ENCODE measurements at places on chromosomes 11 and 22.

- no peak for DNase-seq
These were observed 14.6 kb downstream of the CELSR1 start for GRCh38 chr22:46522797-46523196.

DNA sequence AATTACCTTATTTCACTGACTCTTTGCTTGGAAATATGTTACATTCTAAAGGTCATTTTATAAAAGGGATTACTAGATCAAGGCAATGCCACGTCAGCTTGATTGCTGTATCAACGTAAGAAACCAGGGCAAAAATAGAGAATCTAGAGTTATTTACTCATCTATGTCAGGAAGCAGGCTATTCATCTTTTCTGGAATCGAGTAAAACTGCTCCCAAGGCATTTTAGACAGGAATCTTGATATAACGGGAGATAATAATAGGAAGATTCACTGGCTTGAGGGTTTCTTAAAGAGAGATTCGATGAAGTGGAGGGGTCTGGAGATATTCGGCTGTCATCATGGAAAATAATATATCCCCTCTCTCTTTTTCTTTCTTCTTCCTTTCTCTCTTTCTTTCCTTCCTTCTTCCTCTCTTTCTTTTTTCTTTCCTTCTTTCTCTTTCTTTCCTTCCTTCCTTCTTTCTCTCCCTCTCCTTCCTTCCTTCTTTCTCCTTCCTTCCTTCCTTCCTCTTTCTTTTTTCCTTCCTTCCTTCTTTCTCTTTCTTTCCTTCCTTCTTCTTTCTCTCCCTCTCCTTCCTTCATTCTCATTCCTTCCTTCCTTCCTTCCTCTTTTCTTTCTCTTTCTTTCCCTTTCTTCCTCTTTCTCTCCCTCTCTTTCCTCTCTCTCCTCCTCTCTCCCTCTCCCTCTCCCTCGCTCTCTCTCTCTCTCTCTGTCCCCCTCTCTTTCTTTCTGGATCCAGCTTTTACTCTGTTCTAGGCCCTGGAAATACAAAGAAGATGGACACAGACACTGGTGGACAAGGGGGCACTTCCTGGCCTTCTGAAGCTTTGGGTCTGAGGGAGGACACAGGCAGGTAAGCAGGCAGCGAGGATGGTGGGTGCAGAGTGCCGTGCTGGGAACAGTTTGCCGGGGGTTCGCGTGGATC, 18.1 kb upstream of the RASD2 start:
- no peak for DNase-seq

DNA sequence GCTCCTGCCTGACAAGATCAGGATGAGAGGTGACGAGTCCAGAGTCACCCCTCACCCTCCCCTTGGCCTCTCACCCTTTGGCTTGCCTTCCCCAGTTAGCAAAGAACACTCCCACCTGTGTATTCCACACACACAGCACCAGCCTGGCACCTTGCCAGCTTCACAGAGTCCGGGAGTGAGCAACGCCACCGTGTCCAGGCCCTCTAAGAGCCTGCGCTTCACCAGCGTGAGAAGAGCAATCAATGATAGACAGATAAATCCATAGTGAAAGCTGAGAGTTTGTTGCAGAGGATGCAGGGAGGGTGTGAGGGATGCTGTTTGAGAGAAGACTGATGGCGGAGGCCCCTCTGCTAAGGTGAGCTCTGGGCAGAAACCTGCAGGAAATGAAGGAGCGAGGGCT, 404.5 kb downstream of the LARGE1 start:
- DNase-seq, result no peak

DNA sequence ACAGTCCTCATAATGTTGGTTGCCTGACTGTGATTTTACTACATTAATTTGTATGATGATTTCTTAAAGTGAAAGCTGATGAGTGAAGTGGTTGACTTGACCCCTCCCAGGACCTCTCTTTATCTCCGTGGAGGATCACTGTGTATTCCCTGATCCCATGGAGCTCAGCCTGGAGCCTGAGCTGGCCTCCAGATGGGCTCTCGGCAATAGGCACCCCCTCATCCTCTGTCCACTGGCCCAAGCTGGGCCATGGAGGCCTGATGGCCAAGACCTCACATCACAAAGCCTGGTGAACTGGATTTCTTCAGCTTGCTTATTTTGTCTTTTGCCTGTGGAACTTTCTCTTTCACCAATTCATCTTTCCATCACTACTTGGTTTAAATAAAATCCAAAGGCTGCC, 75.2 kb downstream of the WNT11 start:
- no peak for DNase-seq

GRCh38 chr11:103619480-103619879, 417.0 kb upstream of the DDI1 start:
- DNase-seq, result no peak

DNA sequence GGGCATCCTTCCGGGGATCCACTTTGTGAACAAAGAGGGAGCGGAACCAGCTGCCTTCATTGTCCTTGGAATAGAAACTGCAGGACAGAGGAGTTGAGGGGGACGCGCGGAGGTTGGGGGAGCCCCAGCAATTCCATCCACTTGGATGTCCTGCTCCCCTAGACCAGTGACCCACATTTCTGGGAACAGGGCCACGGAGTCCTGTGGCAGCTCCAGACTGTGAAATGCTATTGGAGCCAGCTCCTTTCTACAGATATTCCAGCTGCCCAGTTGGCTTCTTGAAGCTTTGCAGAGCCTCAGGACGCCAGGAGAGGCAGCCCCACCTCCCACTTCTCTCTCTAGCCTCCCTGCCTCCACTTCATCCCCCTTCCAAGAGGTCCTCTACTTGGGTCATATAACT, 10.5 kb downstream of the NIPSNAP1 start:
- DNase-seq, result no peak

- DNase-seq, result peak; percentile 63
These were observed 48.4 kb upstream of the POU2AF1 start for GRCh38 chr11:111427471-111427912.

GRCh38 chr11:101478587-101479369, 105.0 kb downstream of the TRPC6 start:
- no peak for DNase-seq

GRCh38 chr22:44622147-44622427, 79.9 kb upstream of the PRR5 start:
- no peak for DNase-seq

DNA sequence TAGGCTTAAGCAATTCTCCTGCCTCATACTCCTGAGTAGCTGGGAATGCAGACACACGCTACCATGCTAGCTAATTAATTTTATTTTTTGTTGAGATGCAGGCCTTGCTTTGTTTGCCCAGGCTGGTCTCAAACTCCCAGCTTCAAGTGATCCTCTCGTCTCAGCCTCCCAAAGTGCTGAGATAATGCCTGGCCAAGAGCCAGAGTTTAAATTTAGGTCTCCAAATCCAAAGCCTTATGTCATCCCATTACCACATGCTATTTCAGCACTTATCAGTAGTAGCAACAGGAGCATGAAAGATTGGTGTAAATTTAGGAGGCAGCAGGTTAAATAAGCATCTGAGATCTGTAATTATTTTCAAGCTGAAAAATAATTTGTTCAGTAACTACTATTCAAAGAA, 326.1 kb upstream of the ANO5 start:
- DNase-seq, result no peak

DNA sequence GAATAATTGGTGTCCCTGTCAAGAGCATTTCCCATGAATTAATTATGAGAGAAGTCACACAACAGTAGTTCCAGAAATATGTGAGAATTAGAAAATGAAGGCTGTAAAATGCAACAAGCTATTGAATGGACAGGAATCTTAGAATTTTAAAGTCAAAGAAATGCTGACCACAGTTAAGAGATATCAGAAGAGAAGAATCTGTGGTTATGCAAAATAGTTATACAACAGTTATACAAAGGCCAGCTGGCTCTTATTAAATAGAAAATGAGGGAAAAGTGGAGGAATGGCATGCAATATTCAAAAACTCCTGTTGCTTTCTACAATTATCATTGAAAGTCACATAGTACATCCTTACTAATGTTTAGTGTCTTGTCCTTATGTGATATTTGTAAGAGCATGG, 27.4 kb downstream of the CASP12 start:
- no peak for DNase-seq

- DNase-seq, result no peak
These were observed 101.4 kb upstream of the MTNR1B start for GRCh38 chr11:92867913-92868619.

GRCh38 chr11:33263549-33263948, 6.4 kb downstream of the HIPK3 start:
- DNase-seq, result no peak

GRCh38 chr11:128830290-128831173, 36.6 kb downstream of the KCNJ1 start:
- no peak for DNase-seq

- DNase-seq, result no peak
These were observed 228.6 kb downstream of the BRD1 start for GRCh38 chr22:49599039-49599438.

DNA sequence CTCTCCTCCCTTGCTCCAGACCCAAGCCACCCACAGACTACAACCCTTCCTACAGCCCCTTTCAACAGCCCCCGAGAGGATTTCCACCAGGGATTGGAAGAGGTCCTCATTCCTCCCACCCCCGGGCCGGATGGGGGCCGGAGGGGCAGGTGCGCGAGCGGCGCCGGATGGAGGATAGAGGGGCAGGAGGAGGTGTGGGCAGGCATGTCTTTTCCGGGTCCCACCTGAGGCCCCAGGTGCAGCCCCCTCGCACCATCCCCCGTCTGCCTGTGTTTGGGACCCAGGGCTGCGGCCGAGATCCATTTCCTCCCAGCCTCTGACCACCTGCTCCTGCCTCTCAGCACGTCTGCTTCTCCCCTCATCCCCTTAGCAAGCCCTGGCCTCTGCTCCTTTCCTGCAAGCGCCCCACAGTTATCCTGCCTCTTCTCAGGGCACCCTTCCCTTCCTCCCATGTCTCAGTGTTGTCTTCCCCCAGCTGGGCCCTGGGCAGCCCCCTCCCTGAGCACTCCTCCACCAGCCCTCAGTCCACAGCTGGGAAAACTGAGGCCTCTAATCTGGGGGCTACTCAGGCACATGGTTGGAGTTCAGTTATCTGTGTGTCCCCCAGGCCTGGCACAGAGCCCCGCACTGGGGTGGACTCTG, 19.3 kb upstream of the CBX7 start:
- DNase-seq, result no peak

GRCh38 chr11:86149792-86150191, 80.9 kb upstream of the PICALM start:
- no peak for DNase-seq

DNA sequence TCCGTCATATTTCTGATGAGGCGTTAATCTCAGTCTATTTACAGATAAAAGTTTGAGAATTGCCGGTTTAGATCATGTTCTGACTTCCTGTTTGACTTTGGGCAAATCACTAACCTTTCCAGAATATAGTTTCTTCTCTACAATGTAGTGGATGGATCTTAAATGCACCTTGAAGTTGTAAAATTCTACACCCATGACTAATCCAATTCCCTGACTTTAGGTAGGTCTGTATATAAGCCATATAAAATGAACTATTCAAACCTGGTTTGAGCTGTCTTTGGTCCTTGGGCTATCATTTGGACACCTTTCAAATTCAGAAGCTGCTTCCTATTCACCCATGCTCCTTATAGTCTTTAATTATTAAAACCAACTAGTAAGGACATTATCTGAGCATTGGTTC, 52.2 kb upstream of the BLID start:
- no peak for DNase-seq

DNA sequence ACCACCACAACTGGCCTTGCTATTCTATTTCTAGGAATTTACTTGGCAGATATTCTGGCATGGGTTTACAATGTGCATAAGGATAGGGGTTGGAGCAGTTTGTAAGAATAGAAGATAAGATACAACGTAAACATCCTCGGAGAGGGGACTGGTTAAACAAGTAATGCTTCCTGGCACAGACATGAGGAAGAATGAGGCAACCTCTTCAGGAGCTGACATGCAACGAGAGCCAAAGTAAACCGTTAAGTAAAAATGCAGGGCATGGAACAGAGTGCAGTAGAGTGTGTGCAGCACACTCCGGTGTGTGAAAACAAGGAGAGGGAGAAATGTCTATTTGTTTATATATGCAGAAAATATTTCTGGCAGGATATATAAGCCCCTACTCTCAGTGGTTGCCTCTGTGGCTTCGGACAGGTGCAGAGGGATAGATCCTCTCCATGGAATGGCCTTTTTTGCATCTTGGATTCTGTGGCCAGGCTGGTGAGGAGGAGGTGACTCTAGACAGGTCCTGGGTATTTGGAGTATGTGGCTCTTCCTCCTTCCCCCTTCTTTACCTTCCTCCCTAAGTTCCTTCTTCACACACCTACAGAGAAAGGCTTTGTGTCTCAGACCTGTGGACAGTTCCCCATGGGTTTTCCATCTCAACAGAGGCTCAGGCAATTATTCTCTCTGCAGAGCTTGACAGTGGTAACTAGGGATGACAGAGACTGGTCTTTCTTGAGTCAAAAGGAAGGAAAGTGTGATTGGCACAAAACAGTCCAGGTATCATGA, 2.5 kb downstream of the RAB36 start:
- DNase-seq, result no peak

GRCh38 chr11:60957188-60957587, 5.2 kb upstream of the SLC15A3 start:
- DNase-seq, result no peak

- no peak for DNase-seq
These were observed 926 bp downstream of the PGR start for GRCh38 chr11:101128571-101129202.

- no peak for DNase-seq
These were observed 128.1 kb upstream of the LDLRAD3 start for GRCh38 chr11:35815556-35816315.

GRCh38 chr11:33452836-33453624, 195.8 kb downstream of the HIPK3 start:
- no peak for DNase-seq

- no peak for DNase-seq
These were observed 37.3 kb upstream of the TEAD1 start for GRCh38 chr11:12636871-12637410.

All from LoVo (cell line).